ENCODE measurements at places on chromosomes 2 and 18.

DNA sequence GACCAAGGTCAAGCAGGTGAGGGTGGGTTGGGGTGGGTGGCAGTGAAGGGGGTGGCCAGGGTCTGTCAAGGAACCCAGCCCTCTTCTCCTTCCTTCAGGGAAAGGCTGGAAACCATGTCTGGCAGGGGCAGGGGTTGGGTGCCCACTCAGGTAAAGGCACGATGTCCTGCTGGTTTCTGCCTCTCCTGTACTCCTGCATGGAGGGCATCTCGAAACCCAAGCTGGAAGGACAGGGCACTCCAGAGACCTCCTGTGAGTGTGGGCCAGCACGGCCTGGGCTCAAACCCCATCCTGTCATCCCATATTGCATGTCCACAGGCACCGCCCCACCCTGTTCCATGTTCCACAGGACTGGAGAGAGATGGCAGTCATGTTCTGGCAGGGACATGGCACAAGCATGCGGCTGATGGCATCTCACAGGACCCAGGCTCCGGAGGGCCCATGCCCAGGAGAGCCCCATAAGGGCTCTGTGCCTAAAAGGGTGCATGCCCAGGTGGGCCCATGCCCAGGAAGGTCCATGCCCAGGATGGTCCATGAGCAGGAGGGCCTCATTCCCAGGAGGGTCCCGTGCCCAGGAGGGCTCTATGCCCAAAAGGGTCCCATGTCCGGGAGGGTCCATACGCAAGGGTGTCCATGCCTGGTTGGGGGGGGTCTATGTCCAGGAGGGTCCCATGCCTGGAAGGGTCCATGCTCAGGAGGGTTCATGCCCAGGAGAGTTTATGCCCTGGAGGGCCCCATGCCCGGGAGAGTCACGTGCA, 6.4 kb downstream of the GPR35 start:
- no peak for DNase-seq

GRCh38 chr2:96895746-96896651, 26.1 kb upstream of the SEMA4C start:
- no peak for DNase-seq

DNA sequence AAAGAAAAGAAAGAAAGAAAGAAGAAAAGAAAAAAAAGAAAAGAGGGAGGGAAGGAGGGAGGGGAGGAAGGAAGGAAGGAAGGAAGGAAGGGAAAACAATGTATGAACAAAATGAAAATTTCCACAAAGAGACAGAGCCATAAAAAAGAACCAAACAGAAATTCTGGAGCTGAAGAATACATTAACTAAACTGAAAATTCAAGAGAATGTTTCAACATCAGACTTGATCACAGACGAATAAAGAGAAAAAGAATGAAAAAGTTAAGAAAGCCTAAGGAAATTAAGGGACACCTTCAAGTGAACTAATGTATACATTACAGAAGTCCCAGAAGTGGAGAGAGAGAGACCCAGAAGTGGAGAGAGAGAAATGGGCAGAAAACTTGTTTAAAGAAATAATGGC, 60.9 kb upstream of the RAB6C start:
- no peak for DNase-seq

DNA sequence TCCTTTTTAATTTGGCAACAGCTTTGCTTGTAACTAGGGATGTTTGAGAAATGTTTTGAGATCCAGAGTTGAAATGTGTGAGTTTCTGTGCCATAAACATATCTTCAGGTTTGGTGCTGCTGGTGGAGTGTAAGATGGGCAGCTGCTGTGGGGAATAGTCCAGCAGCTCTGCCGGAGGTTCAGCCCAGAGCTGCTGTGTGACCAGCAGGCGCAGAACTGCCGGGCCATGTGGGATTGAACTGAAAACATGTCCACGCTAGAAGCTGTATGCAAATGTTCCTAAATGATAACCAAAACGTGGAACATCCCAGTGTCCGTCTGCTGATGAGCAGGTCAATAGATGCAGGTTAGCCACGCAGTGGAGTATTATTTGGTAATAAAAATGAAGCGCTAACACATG, 99.6 kb downstream of the DGKD start:
- no peak for DNase-seq

DNA sequence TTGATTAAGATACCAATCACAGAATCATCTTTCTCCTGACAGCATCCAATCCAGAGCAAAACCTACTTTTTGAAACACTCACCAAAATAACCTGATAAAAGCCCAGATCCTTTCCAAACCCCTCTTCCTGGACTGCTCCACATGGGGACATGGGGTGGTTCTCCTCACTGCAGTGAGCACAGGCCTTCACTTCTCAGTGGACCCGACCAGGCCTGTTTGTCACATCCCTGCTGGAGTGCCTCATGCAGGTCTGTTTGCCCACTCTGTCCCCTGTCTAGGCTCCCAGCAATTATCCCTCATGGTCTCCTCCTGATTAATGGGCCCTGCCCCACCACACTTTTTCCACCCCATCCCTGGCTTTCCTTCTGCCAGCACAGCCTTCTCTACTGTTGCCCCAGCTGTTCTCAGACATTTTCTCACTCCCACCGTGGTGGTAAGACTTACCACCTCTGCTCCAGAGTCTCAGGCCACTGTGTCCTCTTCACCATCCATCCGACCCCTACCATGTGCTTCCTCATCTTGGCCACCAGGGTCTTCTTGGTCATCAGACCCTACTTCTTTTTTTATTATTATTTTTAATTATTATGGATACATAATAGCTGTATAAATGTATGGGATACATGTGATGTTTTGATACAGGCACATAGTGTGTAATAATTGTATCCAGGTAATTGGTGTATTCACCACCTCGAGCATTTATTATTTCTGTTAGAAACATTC, 21.1 kb downstream of the MRPL30 start:
- no peak for DNase-seq

All from T-helper 17 cell (primary cell).